ENCODE measurements at places on chromosomes 2 and 18. TPM values are rescaled to one million over a fixed set of nuclear protein-coding genes. Genes with fewer than 3 reads are reported as not detected.

The ANKRD62 gene
- not detected for total RNA-seq

The PGAP1 gene
- 4.5 TPM for total RNA-seq

The MOGAT1 gene
- total RNA-seq, result not detected

The SPDYA gene
- total RNA-seq, result 0.86 TPM

The KRTCAP3 gene
- not detected for total RNA-seq

The SLC4A5 gene
- not detected for total RNA-seq

DNA sequence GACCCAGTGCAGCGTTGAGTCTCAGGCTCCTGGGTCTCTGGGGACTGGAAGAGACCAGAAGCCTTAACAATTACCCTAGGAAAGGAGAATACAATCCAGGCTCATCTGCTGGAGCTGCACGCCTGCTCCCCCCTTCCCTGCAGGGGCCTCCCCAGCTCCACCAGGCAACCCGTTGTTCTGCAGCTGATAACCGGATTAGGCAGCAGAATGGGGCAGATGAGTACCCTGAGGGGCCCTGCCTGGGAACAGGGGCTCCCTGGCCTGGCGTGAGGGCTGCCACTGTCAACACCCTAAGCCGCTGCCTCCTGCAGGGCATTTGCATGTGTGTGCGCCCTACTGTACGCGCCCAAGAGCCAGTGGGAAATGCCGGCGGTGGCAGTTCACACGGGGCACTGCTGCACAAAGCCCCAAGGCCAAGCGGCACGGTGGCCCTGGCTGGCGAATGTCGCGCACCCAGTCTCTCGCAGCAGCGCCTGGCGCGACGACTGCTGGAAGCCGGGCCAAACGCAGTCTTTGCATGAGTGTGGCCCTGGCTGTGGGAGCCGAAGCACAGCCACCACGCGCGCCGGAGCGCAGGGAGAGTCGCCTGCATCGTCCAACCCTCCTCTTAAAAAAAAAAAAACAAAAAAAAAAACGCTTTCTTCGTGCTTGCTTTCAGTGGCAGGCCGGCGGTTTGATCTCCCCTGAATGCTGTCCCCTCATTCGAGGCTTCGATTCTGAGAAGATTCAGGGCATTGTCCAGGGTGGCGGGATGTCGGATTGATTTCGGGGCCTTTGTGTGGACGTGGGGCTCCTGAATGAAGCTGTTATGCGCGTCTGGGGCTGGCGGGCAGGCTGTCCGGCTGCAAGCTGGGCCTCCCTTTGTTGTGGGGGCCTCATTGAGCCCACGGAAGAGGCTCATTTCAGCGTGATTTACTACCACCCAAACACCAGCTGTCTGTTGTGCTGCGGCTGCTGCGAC, 63.8 kb downstream of the SETBP1 start:
- no peak for DNase-seq

- DNase-seq, result no peak
Observed at GRCh38 chr2:70895998-70896764, 39.5 kb upstream of the ATP6V1B1 start.

GRCh38 chr18:32461709-32462272, 8.9 kb downstream of the GAREM1 start:
- no peak for DNase-seq

DNA sequence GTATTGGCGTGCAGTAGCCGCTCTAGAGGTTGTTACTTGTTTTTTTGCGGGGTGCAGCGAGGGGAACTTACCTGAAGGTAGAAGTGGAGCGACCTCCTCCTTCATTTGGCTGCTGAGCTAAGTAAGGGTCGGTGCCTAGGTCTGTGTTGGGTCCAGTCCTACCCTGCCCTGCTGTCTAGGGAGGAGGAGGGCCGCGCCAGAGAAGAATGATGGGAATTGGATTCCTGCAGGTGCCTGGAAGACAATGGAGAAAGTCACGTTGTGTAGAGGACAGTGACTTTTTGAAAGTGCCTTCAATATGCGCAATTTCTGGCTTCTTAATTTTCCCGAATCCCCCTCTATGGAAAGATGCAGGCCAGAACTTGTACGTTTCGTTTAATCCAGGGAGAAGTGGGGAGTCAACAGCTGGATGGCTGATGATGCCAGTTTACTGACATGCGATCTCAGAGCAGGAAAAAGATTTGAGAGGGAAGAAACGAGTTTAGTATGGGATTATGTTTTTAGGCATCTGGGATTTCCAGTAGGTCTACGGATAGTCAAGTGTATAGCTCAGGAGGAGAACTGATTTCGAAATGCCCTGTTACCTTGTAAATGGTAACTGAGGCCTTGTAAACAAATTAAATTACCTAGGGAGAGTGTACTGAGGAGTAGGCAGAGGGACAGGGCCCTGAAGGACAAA, 653 bp downstream of the MRPS9 start:
- DNase-seq, result no peak

DNA sequence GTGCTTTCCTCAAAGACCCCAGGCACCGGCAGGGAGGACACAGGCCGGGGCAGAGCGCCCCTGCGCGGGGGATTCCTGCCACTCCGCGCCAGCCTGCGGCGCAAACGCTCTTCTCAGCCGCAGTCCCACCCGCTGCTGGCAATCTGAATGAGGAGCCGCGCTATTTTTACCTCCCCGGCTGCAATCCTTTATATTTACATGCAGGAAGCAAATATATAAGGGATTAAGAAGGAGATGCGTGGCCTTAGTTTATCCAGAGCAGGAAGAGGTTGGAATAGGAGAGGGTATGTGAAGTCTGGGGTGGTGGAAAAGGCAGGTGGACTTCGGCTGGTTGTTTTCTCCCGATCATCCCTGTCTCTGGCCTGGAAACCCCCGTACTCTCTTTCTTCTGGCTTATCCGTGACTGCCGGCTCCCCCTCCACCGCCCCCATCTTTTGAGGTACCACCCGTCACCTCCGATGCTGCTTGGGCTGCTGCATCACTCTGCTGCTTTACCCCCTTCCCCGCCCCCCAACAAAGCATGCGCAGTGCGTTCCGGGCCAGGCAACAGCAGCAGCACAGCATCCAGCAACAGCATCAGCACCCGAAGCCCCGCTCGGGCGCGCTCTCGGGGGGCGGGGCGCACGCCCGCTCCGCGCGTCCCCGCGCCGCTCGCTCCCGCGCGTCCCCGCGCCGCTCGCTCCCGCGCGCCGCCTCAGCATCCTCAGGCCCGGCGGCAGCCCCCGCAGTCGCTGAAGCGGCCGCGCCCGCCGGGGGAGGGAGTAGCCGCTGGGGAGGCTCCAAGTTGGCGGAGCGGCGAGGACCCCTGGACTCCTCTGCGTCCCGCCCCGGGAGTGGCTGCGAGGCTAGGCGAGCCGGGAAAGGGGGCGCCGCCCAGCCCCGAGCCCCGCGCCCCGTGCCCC, at the start of gene ADAM23:
Gene ADAM23 (plus strand): TSS at position 700 of the 902 bp plus-strand sequence. CDS start 335 bp downstream, outside the sequence.
- peak; percentile 76 for DNase-seq

DNA sequence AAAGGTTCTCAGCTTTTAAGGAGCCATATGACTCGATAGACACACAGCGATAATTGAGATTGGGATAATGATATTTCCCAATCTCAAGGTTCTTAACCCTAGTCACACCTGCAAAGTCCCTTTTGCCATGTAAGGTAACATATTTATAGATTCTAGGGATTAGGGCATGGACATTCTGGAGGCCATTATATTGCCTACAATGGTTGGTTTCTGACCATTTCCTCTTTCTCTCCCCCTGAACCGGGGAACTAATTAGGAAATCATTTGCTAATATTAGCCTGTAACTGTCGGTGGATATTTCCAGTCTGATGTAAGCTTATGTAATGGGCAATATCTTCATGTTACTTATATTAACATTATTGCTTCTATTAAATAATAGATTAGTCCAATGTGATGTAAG, 40.8 kb upstream of the ARHGAP15 start:
- no peak for DNase-seq

DNA sequence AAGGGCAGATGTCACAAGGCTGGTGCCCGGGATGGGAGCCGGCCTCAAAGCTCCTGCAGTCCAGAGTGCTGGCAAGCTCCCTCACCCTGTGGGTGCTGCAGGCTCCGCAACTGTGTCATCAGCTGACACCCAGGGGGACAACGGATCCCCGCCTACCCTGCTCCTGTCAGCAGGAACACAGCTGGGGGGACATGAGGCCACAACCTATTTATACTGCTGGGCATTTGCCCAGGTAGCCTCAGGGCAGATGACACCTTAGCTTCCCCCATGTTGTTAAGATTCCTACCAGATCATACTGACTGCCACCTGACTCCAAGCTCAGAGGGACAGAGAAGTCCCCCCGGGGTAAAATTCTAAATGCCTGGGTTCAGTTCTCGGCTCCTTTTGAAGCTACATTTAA, 1.2 kb downstream of the ANKRD23 start:
- no peak for DNase-seq

DNA sequence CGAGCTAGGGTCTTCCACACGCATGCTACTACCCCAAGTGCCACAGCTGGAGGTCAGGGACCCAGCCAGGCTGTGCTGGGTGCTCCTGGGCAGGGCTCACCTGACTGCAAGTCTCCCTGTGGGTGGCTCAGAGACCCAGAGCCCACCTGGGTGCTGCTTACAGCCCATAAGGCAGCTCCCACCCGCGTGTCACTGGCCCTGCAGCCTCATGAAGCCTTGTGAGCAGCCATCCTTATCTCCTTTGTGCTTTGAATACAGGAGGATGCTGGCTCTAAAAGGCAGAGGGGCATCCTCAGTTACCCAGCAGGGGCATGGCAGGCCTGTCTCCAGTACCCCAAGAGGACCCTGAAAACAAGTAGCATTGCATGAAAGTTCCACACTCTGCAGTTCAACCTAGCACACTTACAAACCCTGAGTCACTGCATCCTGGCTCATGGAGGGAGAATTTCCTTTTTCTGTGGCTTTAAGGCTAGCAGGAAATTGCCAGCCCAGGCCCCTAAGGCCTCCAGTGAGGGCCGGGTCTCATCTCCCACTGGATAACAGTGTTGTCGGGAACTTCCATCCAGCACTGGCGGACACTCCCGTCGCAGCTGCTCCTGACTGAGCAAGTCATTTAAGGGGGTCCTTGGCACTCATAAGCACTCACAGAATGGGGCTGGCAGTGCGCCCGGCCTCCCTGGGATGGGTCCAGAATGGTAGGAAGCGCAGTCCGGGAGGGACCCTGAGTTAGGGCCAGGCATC, 137.1 kb downstream of the RPIA start:
- peak; percentile 50 for DNase-seq

DNA sequence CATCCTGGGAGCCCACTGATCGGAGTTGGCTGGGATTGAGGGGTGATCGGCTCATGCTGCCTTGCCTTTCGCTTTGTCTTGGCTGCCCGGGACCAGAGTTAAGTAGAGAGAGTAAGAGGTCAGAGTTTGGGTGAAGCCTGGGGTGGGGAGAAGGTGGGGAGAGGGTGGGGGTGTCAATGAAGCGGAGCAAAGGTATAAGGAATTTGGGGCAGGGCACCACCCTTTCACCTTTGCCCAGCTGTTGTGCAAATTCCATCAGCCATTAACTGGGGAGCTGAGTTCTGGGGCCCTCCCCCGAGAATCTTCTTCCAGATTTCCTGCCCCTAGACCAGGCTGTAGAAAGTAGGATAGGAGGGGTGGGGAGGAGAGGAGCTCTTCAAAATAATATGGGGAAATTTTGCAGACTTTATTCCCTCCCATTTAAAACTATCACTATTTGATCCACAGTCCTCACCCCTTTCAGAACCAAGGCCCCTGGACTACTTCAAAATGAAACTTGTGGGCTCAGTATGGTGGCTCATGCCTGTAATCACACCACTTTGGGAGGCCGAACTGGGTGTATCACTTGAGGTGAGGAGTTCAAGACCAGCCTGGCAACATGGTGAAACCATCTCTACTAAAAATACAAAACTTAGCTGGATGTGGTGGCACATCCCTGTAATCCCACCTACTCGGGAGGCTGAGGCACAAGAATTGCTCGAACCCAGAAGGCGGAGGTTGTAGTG, at the start of gene SLC23A3:
Gene SLC23A3 (minus strand): TSS at position 100 of the 725 bp plus-strand sequence. CDS start 45 bp downstream, at position 55.
- DNase-seq, result no peak

DNA sequence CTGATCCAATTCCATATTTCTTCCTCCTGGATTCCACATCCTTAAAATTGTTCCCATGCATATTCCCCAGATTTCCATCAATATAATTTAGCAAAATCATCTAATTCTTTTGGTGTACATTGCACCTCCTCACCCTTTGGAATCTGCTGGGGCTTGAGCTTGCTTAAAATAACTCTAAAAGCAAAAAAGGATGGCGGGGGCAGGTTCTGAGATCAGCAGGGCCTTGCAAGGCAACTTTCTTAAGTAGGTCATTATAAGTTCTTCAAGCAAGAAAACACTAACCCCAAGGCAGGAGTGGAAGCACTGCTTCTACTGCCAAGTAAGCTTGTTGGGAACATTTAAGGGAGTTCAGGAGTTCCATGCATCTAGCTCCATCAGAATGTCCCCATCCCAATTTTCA, 254.3 kb upstream of the CCDC68 start:
- DNase-seq, result no peak

GRCh38 chr2:23460993-23461392, 76.0 kb downstream of the KLHL29 start:
- DNase-seq, result no peak

GRCh38 chr2:30481323-30481800, 34.3 kb downstream of the LCLAT1 start:
- DNase-seq, result peak; percentile 27

- no peak for DNase-seq
Observed at GRCh38 chr18:63837590-63837989, 49.9 kb upstream of the SERPINB2 start.

DNA sequence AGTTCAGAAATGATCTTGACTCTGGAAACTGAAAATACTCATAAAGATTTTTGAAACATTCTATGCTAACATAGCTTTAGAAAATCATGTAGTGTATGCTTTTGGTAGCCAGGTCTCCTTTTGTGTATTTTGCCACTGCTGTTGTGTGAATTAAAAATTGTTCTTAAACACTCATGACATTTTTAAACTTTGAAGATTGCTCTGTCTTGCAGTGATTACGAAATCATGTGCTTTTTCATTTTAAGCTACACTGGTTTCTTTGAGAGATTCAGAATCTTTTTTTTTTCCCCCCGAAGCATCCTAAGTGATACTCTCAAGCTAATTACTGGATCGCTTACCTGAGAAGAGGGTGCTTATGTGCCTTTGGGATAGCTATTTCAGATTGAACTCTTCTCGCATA, 60.0 kb downstream of the ANKRD12 start:
- DNase-seq, result no peak

DNA sequence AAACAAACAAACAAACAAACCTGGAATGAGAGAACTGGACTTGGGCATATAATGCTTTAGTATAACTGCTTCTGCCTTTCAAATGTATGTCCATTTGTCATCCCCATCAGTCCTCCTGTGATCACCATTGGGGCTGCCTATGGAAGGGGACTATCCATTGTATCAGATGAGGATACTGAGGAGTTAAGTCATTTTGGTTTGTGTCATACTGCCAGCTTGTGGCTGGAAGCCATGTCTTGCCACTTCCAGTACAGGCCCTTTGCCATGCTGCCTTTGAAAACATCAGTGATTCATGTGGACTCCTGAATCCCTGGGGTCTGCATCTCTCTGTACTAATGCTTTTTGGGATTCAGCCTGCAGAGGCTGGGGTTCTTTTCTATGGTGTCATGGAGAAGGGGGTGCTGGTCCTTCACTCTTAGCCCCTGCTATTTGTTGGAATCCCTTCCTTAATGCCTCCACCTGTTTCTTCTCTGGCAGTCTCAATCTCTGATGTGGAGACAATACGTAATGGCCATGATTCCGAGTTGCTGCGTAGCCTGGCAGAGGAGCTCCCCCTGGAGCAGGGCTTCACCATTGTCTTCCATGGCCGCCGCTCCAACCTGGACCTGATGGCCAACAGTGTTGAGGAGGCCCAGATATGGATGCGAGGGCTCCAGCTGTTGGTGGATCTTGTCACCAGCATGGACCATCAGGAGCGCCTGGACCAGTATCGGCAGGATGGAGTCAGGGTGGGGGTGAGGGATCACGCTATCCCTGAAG, 10.6 kb downstream of the PLCD4 start:
- no peak for DNase-seq
